ENCODE measurements at places on chromosomes 1 and 21.

DNA sequence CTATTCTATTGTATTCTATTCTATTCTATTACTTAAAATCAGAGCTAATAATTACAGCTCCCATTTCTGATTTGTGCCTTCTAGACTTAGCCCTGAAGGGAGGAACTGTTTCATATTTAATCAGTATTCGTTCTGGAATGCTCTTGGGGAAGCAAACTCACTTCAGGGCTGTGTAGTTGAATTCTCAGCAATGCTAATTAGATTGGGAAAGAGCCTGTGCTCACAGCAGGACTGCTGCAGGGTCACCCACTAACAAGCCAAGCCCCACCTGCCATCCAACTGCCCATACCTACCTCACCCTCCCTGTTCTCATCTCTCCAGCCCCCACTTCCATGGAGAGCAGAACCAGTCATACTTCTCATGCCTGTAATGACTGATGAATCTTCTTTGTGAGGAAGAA lies 464.2 kb downstream of the PTPRU start:
- DNase-seq = no peak

- DNase-seq = no peak
These were observed 66.4 kb upstream of the LPGAT1 start for GRCh38 chr1:211896958-211897357.

- no peak for DNase-seq
These were observed 21.4 kb downstream of the CNST start for GRCh38 chr1:246587606-246588005.

DNA sequence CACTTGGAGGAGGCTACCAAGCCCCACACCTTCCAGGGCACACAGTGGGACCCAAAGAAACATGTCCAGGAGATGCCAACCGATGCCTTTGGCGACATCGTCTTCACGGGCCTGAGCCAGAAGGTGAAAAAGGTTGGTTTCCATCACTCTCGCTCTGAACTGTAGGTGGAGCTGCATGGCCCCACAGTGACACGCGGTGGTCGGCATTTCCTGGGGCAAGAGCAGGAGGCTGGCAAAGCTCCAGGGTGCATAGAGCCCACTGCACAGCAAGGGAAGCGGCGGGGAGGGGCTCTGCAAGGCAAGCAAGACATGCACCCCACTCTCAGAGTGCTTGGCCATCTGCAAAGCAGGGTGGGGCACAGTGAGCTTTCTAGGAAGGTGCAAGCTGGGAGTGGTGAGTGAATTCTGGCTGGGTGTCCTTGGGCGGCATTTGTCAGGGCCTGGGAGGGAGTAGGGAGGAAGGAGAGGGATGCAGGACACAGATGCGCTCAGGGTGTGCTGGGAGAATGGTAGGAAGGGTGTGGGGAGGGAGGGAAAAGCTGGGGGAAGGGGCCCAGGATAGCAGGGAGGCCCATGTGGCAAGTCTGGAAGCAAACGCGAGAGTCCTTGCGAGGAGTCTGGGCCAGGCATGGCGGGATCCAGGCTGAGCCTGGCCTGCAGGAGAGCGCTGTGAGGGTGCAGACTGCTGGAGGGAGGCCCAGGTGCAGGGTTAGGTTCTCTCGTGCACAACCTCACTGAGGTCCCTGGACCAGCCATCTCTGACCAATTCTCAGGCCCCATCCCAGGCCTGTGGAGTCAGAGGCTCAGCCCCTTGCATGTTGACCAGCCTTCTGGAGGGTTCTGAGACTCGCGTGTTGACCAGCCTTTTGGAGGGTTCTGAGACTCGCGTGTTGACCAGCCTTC lies 11.0 kb downstream of the TRPM2 start:
- no peak for DNase-seq

DNA sequence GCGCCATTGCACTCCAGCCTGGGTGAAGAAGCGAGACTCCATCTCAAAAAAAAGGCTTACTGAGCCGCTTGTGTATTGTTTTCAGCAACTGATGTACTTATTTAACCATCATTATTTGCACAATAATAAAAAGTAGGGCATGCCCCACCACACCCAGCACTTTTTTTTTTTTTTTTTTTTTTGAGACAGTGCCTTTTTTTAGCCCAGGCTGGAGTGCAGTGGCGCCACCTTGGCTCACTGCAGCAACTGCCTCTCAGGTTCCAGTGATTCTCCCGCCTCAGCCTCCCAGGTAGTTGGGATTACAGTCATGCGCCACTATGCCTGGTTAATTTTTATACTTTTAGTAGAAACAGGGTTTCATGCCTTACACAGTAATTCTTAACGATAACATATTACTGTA lies 12.2 kb upstream of the TRNAU1AP start:
- DNase-seq = no peak

GRCh38 chr1:4408380-4408779 lies 246.0 kb upstream of the AJAP1 start:
- DNase-seq = no peak

GRCh38 chr21:36489776-36490165 lies 9.8 kb upstream of the CLDN14 start:
- no peak for DNase-seq

GRCh38 chr1:40049725-40050124 lies 9.2 kb downstream of the CAP1 start:
- DNase-seq = no peak

DNA sequence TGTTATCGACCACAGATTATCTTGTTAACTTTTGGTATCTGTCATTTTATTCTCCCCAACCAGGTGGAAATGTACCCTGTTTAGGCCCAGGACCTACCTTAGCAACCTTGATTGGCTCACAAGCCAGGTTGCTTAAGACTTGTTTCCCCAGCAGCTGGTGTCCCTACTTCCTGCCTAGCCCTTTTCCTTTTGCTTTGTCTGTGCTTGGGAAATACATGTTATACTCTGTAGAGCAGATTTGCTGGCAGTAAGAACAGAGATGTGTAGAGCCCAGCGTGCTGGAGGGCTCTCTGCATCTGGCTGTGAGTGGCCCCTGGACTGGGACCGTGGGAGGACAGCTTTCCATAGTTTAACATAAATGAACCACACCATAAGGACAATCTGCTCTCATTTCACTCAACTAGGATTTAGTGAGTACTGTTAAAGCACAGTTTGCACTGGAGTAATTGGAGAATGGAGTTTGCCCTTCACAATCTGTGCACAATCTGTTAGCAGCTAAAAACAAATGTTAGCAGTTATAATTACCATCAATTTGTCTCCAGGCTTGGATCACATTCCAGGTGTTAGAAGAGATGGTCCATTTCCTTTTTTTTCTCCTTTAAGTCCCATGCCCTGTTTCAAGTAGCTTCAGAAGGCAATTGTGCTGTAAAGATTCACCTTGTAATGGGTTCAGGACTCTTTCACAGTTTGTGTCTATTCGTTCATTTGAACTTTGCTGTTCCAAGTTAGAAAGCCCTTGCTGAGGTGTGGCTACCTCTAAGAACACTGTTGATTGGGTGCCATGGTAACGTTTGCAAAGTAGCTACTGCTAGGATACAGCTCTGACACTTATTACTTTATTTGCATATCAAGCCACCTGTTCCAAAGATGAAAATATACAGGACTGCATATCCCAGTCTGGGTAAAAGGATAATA lies at the start of gene APOBEC4:
Gene APOBEC4, minus strand, starts transcription at position 770 of the 915 bp plus-strand sequence. CDS start 4,535 bp downstream, outside the sequence.
- no peak for DNase-seq

GRCh38 chr1:46455951-46456350 lies 33.7 kb upstream of the DMBX1 start:
- DNase-seq = no peak

DNA sequence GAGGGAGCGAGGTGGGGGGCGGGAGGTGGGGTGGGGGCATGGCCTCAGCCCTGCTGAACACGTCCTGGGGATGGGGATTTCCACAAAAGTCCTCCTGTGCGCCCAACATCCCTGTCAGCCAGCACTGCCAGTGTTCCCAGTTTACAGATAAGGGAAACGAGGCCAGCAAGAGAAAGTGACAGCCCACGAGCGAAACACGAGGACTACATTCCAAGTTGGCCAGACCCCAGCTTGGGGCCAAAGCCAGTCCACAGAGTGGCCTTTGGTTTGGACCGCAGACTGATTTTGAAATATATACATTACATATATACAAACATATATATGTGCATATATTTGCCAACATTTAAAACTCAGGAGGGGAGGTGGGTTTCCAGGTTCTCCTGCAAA lies 5.0 kb downstream of the FBXO2 start:
- no peak for DNase-seq

DNA sequence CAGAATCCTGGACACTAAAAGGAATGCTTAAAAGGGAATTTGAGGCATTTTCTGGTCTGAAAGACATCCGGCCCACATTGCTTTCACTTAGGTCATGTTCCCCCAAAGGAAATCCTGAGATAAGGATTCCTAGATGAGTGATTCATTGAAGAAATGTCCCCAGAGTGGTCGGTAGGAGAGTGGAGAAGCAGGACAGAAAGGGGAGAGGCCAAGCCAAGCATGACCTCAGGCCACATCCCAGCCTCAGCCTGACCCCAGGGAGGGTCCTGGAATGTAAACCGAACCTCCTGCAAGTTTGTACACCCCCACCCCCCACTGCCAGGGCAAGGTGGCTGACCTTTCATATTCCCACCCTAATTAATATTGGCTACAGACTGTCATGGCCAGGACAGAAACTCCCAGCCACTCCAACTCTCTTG lies 16.6 kb downstream of the HIVEP3 start:
- DNase-seq = no peak

- DNase-seq = no peak
These were observed 5.5 kb downstream of the EFNA3 start for GRCh38 chr1:155083865-155084721.

GRCh38 chr1:112937495-112937894 lies 18.5 kb downstream of the SLC16A1 start:
- DNase-seq = no peak

DNA sequence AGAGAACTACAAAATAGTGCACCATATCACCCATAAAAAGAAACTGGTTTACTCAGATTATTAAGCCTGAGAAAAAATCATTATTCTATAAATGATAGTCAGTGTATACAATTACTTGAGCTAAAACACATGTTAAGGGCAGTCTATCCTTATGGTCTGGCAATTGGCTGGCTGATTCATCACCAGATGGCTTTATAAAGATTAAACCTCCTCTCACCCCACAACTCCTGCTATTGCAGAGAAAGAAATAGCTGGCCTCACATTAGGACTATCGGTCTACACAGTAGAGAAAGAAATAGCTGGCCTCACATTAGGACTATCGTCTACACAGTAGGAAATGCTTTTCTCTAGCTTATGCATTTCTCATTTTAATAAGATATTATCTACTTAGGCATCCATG lies 21.2 kb downstream of the CEP170 start:
- no peak for DNase-seq

- no peak for DNase-seq
These were observed 52.1 kb downstream of the ZSCAN20 start for GRCh38 chr1:33524586-33524985.

DNA sequence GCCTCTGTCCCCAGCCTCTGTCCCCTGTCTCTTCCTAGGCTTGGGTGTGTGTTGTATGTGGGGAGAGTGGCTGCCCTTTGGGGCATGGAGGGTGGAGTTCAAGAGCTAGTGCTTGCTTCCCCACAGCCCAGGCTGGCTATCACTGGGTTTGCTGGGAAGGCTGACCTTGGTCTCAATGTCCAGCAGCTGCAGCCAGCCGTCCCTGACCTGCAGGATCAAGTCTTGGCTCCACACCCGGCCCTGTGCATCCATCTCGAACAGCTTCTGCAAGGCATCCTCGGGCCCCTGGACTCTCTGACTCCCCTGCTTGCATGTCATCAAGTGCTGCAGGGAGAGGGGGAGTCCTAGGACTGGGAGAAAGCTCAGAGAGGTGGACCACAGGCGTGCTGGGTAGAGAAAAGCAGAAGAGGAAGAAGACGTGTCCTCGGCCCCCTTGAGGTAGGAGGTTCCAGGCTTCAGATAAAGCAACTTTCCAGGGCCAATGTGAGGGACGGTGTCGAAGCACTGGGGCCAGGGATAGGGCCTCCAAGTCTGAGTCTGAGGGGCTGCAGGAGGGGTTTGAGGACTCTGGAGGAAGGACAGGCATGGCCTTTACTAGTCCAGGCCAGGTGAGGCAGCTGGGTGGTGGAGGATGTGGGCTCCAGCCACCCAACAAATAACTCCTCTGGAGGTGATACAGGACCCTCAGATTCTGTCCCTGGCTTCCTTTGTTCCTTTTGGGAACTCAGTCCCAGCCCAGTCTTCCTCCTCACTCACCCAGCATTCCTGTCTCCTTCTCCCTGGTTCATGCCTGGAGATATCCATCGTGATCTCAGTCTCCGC lies 4.0 kb downstream of the EPS8L3 start:
- DNase-seq = peak; percentile 9

DNA sequence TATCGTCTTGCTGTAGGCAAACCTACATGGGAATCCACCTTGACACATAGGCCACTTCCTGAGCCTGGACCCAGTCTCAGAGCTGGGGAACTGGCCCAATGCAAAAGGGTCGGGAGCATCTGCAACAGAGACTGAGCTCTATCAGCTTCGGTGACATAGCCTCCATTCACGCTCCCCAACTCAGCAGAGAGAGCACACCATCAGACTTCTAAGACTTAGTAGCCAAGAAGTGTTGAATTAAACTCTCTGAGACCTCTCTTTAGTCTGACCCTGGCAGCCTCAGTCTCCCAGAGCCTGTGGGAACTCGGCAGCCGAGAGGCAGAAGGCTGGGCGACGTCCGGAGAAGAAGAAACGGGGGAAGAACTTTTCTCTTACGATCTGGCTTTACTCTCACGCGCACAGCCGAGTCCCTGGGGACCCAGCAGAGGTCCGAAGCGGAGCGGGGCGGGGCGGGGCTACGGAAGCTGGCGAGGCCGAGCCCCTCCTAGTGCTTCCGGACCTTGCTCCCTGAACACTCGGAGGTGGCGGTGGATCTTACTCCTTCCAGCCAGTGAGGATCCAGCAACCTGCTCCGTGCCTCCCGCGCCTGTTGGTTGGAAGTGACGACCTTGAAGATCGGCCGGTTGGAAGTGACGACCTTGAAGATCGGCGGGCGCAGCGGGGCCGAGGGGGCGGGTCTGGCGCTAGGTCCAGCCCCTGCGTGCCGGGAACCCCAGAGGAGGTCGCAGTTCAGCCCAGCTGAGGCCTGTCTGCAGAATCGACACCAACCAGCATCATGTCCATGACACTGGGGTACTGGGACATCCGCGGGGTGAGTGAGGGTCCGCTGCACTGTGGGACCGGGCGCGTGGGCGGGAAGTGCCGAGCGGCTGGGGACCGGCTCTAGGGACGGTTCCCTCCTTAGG lies at the start of gene GSTM4:
Gene GSTM4, plus strand, starts transcription at position 485 of the 905 bp plus-strand sequence. Its CDS starts 291 bp downstream, at position 776.
- peak; percentile 32 for DNase-seq

- no peak for DNase-seq
These were observed 15.3 kb downstream of the AK4 start for GRCh38 chr1:65163201-65163805.

- no peak for DNase-seq
These were observed 178.4 kb upstream of the SPAG17 start for GRCh38 chr1:118363396-118363795.

GRCh38 chr1:41515131-41515678 lies 30.7 kb upstream of the EDN2 start:
- DNase-seq = no peak

DNA sequence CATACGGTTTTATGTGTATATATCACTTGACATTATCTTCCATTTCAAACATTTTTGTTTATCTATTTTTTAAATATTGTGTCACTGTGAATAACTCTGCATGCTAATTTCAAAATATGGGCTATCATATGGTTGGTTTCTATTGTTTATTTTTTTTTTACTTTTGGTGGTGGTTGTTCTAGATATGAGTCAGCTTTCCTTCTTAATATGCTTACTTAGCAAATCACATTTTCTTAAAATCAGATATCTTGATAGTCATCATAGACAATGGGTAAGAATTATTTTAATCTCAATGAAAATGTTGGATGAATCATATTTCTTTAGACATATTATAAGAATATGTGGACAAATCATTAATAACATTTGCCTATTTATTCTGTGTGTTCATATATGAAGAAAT lies 881.5 kb downstream of the BRINP3 start:
- no peak for DNase-seq

All from T-helper 17 cell (primary cell).